ENCODE measurements at places on chromosomes 3 and 15.

- no peak for DNase-seq
These were observed 399.8 kb downstream of the SHQ1 start for GRCh38 chr3:72448375-72448823.

GRCh38 chr3:128410669-128411573 is 55.8 kb downstream of the DNAJB8 start:
- no peak for DNase-seq

DNA sequence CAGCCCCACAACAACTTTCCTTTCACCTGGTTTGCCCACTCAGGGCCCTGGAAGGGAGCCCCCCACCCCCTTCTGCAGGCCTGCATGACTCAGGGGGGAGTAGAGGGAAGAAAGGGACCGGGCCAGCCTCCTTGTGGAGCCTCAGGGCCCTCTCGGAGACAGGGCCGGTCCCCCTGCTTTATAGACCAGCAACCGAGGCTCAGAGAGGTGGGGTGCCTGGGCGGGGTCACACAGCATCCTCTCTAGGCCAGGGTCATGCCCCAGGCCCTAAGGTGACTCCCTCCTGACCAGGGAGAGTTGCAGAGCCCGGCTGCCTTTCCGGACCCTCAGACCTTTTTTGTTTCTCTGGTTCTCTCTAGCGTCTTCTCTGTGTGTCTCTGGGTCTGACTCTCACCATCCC is 211.3 kb downstream of the TBC1D2B start:
- no peak for DNase-seq

- no peak for DNase-seq
These were observed 350.5 kb upstream of the COL8A1 start for GRCh38 chr3:99287876-99288275.

DNA sequence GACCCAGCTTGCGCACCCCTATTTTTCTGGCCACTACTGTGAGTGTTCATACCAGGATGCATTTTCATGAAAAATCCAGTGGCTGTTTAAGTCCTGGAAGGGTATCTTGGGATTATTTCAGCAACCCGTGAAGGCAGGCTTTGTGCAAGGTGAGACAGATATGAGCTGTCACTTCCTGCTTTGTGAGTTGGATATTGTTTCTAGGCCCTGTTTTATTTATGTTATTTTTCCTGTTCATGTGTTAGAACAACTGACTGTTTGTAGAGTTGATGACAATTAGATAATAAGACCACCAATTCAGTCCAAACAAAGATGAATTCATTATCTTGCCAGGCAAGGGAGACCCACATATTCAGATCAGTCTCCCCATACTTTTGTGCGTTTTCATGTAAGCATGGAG is 42.5 kb downstream of the ZBTB38 start:
- DNase-seq: no peak

DNA sequence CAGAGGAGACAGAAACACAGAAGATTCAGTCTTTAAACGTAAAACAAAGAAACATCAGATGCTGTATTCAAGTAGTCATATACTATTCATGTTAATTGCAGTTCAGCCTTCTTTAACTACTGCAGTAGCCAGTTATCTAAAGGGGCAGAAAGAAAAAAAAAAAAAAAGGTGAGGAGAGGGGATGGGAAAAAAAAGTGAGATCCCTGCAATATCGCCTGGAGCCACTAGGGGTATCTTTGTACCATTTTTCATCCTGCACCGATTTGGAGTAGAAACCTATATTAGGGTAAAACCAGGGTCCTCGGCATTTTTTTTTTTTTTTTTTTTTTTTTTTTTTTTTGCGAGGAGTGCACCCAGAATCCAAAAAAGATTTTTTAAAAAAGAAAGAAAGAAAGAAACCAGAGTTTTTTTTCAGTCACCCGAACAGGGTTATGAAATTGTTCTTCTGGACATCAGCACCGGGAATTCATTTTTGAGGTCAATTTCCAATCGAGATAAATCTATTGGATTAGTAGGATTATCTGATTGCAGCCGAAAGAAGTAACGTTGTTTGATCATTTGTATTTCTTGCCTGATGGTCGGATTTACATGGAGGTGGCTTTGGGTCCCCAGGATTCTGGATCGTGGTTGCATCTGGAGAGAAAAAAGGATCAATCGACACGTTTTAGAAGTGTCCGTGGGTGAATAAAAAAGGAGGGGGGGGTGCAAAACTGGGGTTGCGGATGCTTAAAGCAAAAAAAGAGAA is 186.7 kb downstream of the NLGN1 start:
- no peak for DNase-seq

GRCh38 chr3:170524073-170524472 is 61.8 kb downstream of the SLC7A14 start:
- DNase-seq: no peak

GRCh38 chr3:89025185-89025584 is 82.2 kb upstream of the EPHA3 start:
- DNase-seq: no peak

GRCh38 chr3:31331278-31331677 is 201.4 kb upstream of the STT3B start:
- DNase-seq: no peak

DNA sequence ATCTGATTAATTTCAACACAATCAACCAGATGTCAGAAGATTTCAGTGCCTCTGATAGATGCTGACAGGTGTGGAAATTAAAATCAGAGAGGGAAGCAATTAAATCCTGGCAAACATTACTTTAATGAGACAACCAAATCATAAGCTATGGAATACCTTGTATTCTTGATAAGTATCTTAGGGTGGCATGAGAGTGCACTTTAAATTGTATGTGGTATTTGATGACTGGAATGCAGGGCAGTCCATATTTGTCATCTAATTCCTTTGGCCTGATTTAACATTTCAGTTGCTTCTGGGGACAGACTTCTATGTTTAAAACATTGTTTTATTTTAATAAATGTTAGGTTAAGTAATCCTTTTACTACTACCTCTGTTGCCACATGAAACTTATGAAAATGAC is 184.1 kb downstream of the LPP start:
- no peak for DNase-seq

- DNase-seq: peak; percentile 86
These were observed at the start of gene STIMATE for GRCh38 chr3:52897130-52898122. Gene STIMATE (minus strand): TSS chr3:52897548. CDS start chr3:52897450, 98 bp downstream.
